ENCODE measurements at places on chromosomes 7 and 10. TPM values are rescaled to one million over a fixed set of nuclear protein-coding genes. Genes with fewer than 3 reads are reported as not detected.
A peak's percentile ranks its signal among the peaks of the same experiment; 100 is the strongest.

- peak; percentile 13 for DNase-seq
Observed at GRCh38 chr10:94156453-94156852, 162.7 kb downstream of the PLCE1 start.

GRCh38 chr7:44211126-44211675 is 10.4 kb downstream of the YKT6 start:
- no peak for DNase-seq

GRCh38 chr10:80488539-80489066 is 34.5 kb downstream of the TSPAN14 start:
- no peak for DNase-seq

- DNase-seq = peak; percentile 53
Observed at GRCh38 chr10:124403548-124403947, 15.2 kb downstream of the OAT start.

Gene DHX32
- 28.1 TPM for total RNA-seq

Gene COL1A2
- 732 TPM for total RNA-seq

Gene NANOS1
- 4.7 TPM for total RNA-seq

Gene KCND2
- total RNA-seq = not detected

Measured in Daoy (cell line).